ENCODE measurements at places on chromosomes 11 and 22.

- no peak for DNase-seq
Measured at GRCh38 chr11:110075105-110075846, 17.9 kb upstream of the ZC3H12C start.

- no peak for DNase-seq
Measured at GRCh38 chr22:44204739-44205515, 24.2 kb downstream of the PARVG start.

DNA sequence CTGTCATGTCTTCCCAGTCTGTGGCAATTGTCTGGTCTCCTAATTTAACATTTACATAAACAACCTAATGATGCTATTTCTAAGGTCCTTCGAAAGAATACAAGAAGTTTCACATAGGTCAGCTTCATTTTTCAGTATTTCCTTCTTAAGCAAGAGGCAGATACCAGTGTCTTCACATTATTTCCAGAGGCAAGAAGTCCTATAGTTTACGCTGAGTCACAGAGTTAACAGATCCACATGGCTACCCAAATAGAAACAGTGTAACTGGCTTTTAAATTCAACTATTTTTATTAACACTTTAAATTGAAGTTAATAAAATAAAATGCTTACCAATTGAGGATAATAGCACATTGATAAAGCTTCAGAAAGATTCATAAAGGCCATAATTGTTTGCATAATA is 10.9 kb downstream of the PRRG4 start:
- DNase-seq, result no peak

GRCh38 chr22:37088108-37088605 is 21.4 kb downstream of the TMPRSS6 start:
- peak; percentile 45 for DNase-seq

GRCh38 chr11:17954395-17955252 is 58.2 kb downstream of the SERGEF start:
- no peak for DNase-seq

- DNase-seq, result no peak
Measured at GRCh38 chr11:10298342-10298741, 4.3 kb upstream of the SBF2 start.

DNA sequence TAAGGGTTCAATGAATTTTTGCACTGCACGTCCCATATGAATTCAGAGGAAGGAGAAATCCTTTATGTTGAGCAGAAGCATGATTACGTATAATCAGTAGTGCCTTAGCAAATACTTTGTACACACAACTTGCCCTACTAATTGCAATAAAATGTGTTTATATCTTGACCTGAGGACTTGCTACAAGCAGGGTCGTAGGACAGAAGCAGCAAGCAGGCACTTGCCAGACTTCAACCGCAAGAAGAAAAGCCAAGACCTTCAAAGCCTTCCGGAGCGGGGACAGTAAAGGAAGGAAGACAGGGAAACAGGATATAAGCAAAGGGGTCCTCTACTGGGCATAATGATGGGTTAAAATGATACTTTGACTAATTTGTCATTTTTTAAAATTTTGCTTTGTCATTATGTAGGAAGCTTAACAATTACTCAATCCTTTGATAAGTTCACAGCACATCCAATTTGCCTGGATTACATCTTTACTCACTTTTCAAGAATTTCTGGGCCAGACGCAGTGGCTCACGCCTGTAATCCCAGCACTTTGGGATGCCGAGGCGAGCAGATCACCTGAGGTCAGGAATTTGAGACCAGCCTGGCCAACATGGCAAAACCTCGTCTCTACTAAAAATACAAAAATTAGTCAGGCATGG is 23.2 kb upstream of the UBASH3B start:
- DNase-seq, result no peak

GRCh38 chr11:125976156-125976555 is 30.3 kb downstream of the VSIG10L2 start:
- DNase-seq, result peak; percentile 20

- no peak for DNase-seq
Measured at GRCh38 chr11:73143126-73143838, 1.2 kb upstream of the FCHSD2 start.

GRCh38 chr11:12019866-12020416 is 11.5 kb upstream of the DKK3 start:
- DNase-seq, result no peak

DNA sequence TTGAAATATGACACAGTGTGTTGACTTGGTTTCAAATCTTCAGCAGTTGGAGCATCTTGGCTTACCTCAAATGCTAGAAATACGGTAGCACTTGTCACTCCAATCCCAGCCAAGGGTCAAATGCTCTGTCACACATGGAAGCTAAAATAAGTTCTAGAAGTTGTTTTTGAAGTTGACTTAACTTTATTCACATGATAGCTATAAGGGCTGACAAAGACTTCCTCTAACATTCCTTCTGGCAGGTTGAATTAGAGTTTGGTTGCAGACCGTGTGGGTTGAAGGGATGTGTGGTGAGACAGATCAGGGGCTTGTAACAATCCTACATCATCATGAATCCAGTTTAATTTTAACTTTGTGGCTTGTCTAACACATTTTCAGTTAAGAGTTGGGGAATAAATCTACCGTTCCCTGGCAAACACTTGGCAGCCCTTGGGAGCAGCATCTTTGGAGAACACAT is 4.6 kb downstream of the SLN start:
- no peak for DNase-seq

GRCh38 chr11:60771879-60772525 is 13.1 kb upstream of the MS4A10 start:
- no peak for DNase-seq

DNA sequence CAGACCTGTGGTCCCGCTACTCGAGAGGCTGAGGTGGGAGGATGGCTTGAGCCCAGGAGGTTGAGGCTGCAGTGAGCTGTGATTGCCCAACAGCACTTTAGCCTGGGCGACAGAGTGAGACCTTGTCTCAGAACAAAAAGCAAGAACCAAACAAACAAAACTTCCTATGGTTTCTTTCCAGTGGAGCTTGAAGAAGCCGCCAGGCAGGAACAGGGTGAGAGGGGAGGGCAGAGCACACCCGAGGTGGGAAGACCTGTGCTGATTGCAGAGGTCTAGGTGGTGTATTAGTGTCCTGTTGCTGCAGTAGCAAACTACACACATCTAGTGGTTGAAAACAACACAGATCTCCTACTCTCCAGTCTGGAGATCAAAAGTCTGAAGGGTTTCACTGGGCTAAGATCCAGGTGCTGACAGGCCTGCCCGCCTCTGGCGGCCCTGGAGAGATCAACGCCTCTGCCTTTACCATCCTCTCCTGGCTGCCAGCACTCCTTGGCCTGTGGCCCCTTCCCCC is 10.5 kb downstream of the ARHGEF17 start:
- no peak for DNase-seq

DNA sequence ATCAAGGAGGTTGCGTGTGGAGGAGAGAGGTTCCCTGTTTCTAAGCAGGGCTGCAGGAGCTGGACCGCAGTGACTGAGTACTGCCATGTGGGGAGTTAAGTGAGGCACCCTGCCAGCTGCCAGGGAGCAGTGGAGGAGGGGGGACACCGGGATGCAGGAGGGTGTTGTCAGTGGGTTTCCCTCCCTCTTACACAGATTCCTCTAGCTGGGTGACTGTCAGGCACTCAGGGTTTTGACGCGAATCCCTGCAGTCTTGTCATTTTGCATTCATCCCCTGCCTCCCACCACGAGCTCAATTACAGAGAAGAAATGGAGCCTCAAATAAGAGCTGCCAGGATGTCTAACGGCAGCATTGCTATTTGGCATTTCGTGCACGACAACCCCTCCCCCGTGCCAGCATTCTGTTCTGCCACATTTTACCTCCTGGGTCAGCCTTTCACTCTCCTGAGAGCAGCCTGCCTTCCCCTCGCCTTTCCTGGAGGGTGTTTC is 119.8 kb upstream of the SORL1-AS1 start:
- no peak for DNase-seq

DNA sequence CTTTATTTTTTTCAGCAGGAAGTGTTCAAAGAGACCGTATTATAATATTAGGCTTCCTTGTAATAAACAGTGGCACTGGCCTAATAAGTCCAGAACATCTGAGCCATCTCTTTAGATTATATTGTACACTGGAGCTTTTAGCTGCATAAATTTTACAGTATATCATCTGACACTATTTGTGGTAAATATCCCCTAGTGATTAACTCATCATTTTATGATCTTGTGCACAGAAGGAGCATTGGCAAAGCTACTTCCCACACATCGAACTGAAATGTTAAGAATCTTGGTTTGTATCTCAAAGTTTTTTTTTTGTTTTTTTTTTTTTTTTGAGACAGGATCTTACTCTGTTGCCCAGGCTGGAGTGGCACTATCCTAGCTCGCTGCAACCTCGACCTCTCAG is 162.7 kb downstream of the HIPK3 start:
- no peak for DNase-seq
